Thoracic aorta (tissue), 2 donors: ENCODE measurements at places on chromosomes 2 and 18.
A peak's percentile ranks its signal among the peaks of the same experiment; 100 is the strongest.

GRCh38 chr2:67904566-67904965, 158.2 kb downstream of the C1D start:
- no peaks in the 10 kb centered on the region for H3K27me3 ChIP-seq
- no peak overlapping the region for H3K4me3 ChIP-seq
- DNase-seq = no peak

DNA sequence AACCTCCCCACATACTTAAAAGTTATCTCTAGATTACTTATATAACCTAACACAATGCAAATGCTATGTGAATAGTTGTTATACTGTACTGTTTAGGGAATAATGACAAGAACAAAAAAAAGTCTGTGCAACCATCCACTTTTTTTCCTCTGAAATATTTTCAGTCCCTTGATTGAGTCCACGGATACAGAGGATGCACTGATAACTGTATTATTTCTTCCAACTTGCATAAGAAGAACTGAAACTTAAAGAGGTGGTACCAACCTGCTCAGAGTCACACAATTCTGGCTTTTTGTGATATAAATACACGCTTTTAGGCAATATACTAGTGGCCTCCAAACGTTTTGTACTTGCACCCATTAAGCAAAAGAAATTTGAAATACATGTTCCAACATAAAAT, 1.4 kb downstream of the SMC6 start:
- peaks cover 22% of the 10 kb centered on the region for H3K4me1 ChIP-seq
- no peak for DNase-seq
- H3K36me3 ChIP-seq = no peaks in the 10 kb centered on the region
- peak overlapping the region; percentile 89 for H3K4me3 ChIP-seq

DNA sequence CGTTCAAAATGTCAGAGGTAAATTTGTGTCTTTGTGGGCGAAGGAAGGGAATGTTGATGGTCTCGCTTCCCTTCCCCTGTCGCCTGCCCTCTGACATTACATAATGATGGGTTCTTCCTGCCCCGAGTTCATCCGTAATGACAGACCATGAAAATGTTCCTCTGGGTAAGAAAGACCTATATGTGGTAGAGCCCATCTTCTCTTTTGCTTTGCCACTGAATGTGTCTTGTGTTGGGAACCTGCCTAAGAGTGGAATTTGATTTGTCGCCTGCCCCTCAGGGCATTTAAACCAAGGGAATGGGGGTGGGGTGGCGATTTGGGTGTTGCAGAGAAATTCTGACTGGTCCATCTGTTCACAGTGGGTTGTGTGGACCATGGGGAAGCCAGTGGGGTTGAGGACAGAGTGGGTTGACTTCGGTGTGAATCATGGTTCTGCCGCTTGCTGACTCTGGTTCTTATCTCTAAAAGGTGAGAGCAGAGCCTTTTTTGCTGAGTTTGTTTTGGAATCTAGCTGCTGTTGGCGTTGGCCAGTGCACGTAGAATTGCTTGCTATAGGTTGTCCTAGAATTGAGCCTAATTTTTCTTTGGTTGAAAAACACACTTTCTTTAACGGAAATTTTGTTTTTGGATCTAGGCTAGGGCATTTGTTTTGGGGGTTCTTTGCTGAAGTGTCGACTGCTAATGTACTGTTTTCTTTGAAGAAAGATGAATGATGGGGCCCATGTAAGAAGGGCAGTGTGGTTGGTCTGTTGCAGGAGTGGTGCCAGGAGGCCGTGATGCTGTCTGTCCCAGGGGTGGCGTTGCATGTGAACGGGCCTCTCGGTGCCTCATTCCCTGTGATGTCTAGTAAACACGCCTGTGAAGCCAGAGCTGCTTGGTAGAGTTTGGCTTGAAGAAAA, 1.3 kb downstream of the INPP4A start:
- peak overlapping the region; percentile 88 for H3K4me3 ChIP-seq
- no peaks in the 10 kb centered on the region for H3K27me3 ChIP-seq
- H3K36me3 ChIP-seq = no peaks in the 10 kb centered on the region
- H3K4me1 ChIP-seq = peaks cover 12% of the 10 kb centered on the region
- H3K27ac ChIP-seq = peak overlapping the region; percentile 45

DNA sequence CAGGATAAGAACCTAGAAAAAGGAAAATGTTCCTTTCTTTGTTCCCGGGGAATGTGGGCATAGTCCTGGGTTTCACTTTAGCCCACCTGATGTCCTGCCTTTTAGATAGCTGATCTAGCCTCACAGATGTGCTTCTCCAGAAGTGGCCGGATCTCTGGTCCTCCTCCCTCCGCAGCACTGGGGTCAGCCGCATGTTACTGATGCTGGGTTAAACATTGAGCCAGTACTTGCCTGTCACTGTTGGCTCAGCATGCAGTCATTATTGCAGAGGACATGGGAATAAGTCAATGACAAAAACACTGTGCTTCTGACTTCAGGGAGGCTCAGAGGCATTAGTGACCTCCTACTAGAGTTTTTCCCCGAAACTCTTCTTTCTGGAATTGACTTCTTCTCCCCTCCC, 27.6 kb downstream of the NCK2 start:
- peaks cover 34% of the 10 kb centered on the region for H3K4me1 ChIP-seq
- H3K27ac ChIP-seq = no peak overlapping the region
- no peak for DNase-seq
- no peaks in the 10 kb centered on the region for H3K27me3 ChIP-seq
- no peak overlapping the region for H3K4me3 ChIP-seq

DNA sequence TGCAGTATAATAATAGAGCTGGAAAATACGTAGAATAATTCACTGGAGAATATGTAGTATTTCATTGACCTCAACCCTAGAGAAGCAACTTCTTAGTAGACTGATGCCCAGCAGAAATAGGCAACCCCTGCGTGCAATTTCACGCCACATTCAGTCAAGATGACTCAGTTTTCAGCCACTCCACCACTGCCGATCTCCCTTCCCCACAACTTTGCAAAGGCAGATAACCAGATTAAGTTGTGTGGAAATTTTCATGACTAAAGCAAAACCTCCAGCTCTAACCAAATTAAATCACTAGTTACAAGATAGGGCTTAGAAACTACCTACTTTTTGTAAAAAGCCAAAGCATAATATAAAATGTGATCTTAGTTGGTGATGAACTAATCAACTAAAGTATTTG, 63.3 kb upstream of the STK17B start:
- no peak overlapping the region for H3K27ac ChIP-seq
- no peaks in the 10 kb centered on the region for H3K36me3 ChIP-seq
- no peak for DNase-seq

DNA sequence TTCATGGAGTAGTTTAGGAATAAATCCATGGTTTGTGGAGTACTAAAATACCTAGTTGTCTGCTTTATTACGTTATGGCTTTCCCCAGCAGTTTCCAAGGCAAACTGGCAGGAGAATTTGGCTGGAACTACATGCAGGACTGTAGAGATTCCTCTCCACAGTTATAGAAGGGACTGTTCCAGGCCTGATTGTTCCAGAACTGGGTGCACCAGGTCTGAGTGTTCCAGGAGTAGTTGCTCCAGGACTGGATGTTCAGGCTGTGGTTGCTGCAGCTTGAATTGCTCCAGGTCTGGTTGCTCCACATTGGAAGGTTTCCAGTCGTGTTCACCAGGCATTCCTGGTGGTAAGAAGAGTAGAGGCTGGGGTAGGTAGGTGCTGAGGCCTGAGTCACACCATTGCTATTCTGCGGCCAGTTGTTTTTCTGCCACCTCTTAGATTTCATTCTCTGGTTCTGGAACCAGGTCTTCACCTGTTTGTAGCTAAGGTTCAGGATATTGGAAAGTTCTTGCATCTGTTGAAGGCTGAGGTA, 28.1 kb downstream of the SGPP2 start:
- H3K4me3 ChIP-seq = no peak overlapping the region
- DNase-seq = no peak
- H3K36me3 ChIP-seq = no peaks in the 10 kb centered on the region
- no peaks in the 10 kb centered on the region for H3K4me1 ChIP-seq
- no peaks in the 10 kb centered on the region for H3K27me3 ChIP-seq
- H3K27ac ChIP-seq = no peak overlapping the region
